ENCODE measurements at places on chromosomes 16 and 17. TPM values are rescaled to one million over a fixed set of nuclear protein-coding genes. Genes with fewer than 3 reads are reported as not detected.

The C16orf92 gene
- not detected for total RNA-seq

The KRTAP4-9 gene
- not detected for total RNA-seq

The SHCBP1 gene
- 1.8 TPM for total RNA-seq

The ATP2A1 gene
- total RNA-seq: 1.0 TPM

The CRK gene
- total RNA-seq: 90.6 TPM

The GRAP gene
- 0.23 TPM for total RNA-seq

The MMP15 gene
- 14.8 TPM for total RNA-seq

The CYGB gene
- total RNA-seq: 7.1 TPM

The DOC2B gene
- not detected for total RNA-seq

The NPIPA8 gene
- total RNA-seq: not detected

The KRTAP9-2 gene
- not detected for total RNA-seq

The LGALS9B gene
- total RNA-seq: not detected

The MYH2 gene
- 0.97 TPM for total RNA-seq

The GP2 gene
- not detected for total RNA-seq

The FBXW10B gene
- 0.92 TPM for total RNA-seq

The RMI2 gene
- total RNA-seq: 2.1 TPM

The TNP2 gene
- not detected for total RNA-seq

The SEZ6L2 gene
- 18.4 TPM for total RNA-seq

The CACNA1H gene
- total RNA-seq: 3.0 TPM

The KRT20 gene
- total RNA-seq: not detected

The OTOP3 gene
- not detected for total RNA-seq

The FOXJ1 gene
- not detected for total RNA-seq

The HS3ST3A1 gene
- total RNA-seq: 36.3 TPM

The FBXO39 gene
- total RNA-seq: 0.14 TPM

The CDT1 gene
- 0.30 TPM for total RNA-seq

The KCNAB3 gene
- 0.88 TPM for total RNA-seq

The CCDC200 gene
- not detected for total RNA-seq

The CHP2 gene
- total RNA-seq: not detected

The TK1 gene
- 45.9 TPM for total RNA-seq

The HIC1 gene
- total RNA-seq: 67.7 TPM

The NT5M gene
- 1.5 TPM for total RNA-seq

The KRT39 gene
- total RNA-seq: not detected

The EPN3 gene
- not detected for total RNA-seq

The ABCC11 gene
- total RNA-seq: not detected

The MRC2 gene
- total RNA-seq: 847 TPM

The OTOP2 gene
- total RNA-seq: not detected

The TP53TG3F gene
- not detected for total RNA-seq

The ZNF646 gene
- total RNA-seq: 16.3 TPM

The ZP2 gene
- not detected for total RNA-seq

The SLC22A31 gene
- 8.6 TPM for total RNA-seq

The ABCC6 gene
- 0.59 TPM for total RNA-seq

The G6PC1 gene
- not detected for total RNA-seq

The CDC6 gene
- 2.1 TPM for total RNA-seq

The TERB1 gene
- not detected for total RNA-seq

The MAF gene
- total RNA-seq: 3.9 TPM

The QRICH2 gene
- total RNA-seq: 4.8 TPM

The FAM20A gene
- 0.14 TPM for total RNA-seq

The CCL11 gene
- total RNA-seq: not detected

The CDRT15L2 gene
- not detected for total RNA-seq

The IGSF6 gene
- not detected for total RNA-seq

The SGCA gene
- total RNA-seq: 2.1 TPM

The TLE7 gene
- total RNA-seq: not detected

The NUP88 gene
- 57.3 TPM for total RNA-seq

Measured in smooth muscle cell of the umbilical artery (primary cell).